Spleen (tissue), 13 donors: ENCODE measurements at places on chromosomes 11 and 22. TPM values are rescaled to one million over a fixed set of nuclear protein-coding genes. Genes with fewer than 3 reads are reported as not detected.

Gene CCDC87
- total RNA-seq = not detected

- no peaks in the 10 kb centered on the region for H3K36me3 ChIP-seq
- no peak overlapping the region for H3K4me3 ChIP-seq
- H3K27me3 ChIP-seq = no peaks in the 10 kb centered on the region
- no peak for DNase-seq
Measured at GRCh38 chr22:37044634-37045625, 6.6 kb upstream of the KCTD17 start.

GRCh38 chr11:43944761-43945311, 2.4 kb downstream of the C11orf96 start:
- DNase-seq = peak; percentile 91
- H3K4me1 ChIP-seq = peaks cover 42% of the 10 kb centered on the region
- peaks cover 80% of the 10 kb centered on the region for H3K27me3 ChIP-seq
- no peak overlapping the region for H3K27ac ChIP-seq
- H3K4me3 ChIP-seq = peak overlapping the region; percentile 78
- H3K36me3 ChIP-seq = no peaks in the 10 kb centered on the region

GRCh38 chr11:4102711-4103110, 8.1 kb downstream of the RRM1 start:
- no peak overlapping the region for H3K27ac ChIP-seq
- H3K36me3 ChIP-seq = peaks cover 25% of the 10 kb centered on the region
- no peak for DNase-seq

DNA sequence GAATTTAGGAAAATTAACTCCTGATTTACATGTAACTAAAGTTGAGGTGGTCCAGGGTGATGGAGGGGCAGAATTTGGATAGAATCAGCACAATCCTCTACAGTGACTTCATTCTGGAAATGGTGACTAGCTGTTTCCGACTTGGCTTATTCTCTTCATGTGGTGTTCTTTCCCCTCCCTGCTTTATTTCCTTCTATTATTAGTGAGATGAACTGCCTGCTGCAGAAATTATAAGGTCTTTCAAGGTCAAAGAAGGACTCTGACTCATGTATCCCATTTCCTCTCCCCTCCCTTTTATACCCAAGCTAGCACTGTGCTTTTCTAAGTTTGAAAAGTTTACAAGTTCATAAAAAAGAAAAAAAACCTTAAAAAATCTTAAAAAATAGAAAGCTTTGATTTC, 12.2 kb upstream of the MRPL17 start:
- H3K36me3 ChIP-seq = peaks cover 10% of the 10 kb centered on the region
- no peak for DNase-seq
- peak overlapping the region; percentile 61 for H3K27ac ChIP-seq
- H3K27me3 ChIP-seq = no peaks in the 10 kb centered on the region

Gene CHKA
- total RNA-seq = 43.2 TPM

Gene MLC1
- 1.4 TPM for total RNA-seq

- no peaks in the 10 kb centered on the region for H3K36me3 ChIP-seq
- DNase-seq = no peak
- H3K27me3 ChIP-seq = no peaks in the 10 kb centered on the region
- no peak overlapping the region for H3K27ac ChIP-seq
Measured at GRCh38 chr11:28702871-28703270, 594.7 kb downstream of the METTL15 start.
